ENCODE measurements at places on chromosomes 1 and 21.
A peak's percentile ranks its signal among the peaks of the same experiment; 100 is the strongest.

DNA sequence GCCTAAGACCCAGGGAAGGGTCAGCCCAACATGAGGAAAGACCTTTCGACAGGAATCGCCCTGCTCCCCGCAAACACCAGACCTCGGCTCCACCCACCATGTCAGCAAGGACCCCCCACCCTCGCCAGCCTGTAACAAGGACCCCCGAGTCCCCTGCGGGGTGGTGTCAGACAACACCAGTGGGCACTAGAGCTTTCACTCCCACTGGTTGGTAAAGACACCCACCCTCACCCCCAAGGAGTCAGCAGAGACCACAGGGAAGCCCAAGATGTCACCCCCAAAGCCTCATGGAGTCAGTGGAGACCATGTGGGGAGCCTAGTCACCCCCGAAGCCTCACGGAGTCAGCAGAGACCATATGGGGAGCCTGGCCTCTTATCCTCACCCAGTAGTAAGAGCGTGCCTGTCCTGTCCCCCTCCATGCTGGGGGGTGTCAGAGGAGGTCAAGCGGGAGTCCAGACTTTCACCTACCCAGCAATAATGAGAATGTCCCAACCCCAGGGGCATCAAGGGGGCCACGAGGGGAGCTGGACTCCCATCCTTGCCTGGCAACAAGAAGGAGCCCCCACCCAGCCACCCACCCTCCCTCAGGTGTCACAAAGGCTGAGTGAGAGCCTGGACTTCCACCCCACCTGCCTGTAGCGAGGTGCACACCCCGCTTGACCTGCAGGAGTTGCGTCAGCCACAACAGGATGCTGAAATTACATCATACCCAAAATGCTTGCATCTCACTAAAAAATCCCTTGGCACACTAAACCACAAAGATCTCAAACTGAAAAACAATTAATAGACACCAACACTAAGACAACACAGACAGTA lies 24.8 kb downstream of the SLC19A1 start:
- no peak for DNase-seq

- no peak for DNase-seq
Measured at GRCh38 chr1:43871181-43871910, 62.3 kb upstream of the ARTN start.

- DNase-seq = no peak
Measured at GRCh38 chr1:38803647-38804046, 55.9 kb downstream of the RRAGC start.

- DNase-seq = no peak
Measured at GRCh38 chr1:165543532-165544438, at the start of gene LRRC52. LRRC52 (plus strand) TSS chr1:165544000; CDS start chr1:165544297, 297 bp downstream.

DNA sequence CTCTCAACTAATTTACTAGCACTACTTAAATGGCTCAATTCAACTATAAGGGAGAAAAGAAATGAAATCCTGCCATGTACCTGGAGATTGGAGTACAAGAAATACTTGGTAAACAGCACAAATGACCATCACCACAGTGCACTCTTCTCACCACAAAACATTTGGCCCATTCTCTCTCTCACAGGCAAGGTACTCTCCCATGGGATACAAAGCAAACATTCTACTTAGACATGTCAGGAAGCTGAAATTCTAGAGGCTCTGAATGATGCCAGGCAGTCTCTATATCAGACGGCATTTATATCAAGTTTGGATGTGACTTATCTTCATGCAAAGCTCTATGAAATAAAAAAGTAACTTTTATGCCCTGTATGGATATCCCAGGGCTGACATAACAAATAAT lies 72.5 kb downstream of the DPT start:
- no peak for DNase-seq

GRCh38 chr1:66502086-66502485 lies 31.9 kb upstream of the SGIP1 start:
- DNase-seq = no peak

GRCh38 chr1:158248118-158248517 lies 6.1 kb upstream of the CD1A start:
- DNase-seq = no peak

DNA sequence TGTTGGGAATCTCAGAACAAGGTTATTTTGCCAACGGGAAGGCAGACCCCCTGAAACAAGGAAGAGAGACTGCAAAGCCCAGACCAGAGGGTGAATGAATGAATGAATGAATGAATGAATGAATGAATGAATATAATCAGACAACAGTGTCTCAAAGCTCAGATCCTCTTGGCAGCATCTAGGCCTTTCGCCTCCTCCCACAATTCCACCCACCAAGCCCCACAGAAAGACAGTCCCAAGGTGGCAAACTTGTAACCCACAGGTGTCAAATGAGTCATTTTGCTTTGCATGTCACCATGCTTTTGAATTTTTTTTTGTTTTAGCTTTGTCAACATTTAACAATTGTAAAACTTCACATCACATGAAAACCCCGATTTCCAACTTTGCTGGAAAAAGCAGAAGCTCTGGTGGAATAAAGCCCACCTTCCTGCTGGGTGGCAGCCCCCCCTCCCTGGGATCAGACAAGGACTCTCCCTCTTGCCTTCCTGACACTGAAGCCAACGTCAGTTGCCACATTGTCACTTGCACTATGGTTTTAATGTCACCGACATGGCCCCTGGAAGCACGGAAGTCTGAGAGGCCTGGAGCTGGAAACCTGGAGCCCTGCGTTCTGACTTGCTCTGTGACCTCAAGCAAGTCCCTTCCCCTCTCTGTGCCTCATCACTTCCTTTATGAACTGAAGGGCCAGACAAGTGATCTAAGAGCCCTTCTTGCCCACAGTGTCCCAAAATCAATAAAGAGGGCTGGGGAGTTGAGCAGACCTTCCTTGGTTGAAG lies 134.6 kb upstream of the RUNX3 start:
- no peak for DNase-seq

GRCh38 chr1:181127898-181128453 lies 39.5 kb downstream of the IER5 start:
- DNase-seq = no peak

- DNase-seq = no peak
Measured at GRCh38 chr21:42466700-42467099, 29.3 kb downstream of the RSPH1 start.

DNA sequence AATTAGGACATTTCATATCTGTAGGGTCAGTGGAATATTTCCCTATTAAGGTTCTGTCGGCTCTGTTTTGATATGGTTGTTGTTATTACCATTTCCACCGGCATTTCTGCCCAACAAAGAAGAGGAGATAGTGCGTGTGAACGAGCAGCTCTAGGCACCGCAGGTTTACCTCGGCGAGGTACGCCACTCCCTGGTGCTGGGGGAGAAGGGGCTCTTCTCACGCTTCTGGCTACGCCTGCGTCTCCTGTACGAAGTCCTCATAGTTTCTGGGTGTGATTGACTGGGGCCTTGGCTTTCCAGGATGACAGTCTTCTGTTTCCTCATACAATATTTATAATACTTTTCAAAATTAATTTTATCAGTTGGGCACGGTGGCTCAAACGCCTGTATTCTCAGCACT lies 54.4 kb upstream of the DIP2A start:
- no peak for DNase-seq

GRCh38 chr1:160799641-160800040 lies 3.7 kb downstream of the LY9 start:
- DNase-seq = no peak

DNA sequence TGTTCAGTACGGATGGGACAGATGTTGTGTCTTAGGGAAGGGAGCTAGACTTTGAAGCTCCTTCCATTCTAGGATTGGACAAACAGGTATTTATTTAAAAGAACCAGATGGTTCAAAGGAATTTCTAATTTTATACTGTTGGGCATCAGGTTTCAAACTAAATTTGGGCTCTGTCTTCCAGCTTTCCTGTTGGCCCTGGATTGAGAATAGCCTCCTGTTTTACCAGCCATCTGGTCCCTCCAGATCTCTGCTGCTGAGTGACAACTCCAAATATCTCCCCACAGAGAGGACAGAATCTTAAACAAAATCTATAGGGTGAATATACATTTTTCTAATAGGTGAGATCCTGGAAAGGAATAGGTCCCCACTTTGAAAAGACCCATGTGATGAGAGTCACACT lies 52.5 kb upstream of the CNIH3 start:
- no peak for DNase-seq

DNA sequence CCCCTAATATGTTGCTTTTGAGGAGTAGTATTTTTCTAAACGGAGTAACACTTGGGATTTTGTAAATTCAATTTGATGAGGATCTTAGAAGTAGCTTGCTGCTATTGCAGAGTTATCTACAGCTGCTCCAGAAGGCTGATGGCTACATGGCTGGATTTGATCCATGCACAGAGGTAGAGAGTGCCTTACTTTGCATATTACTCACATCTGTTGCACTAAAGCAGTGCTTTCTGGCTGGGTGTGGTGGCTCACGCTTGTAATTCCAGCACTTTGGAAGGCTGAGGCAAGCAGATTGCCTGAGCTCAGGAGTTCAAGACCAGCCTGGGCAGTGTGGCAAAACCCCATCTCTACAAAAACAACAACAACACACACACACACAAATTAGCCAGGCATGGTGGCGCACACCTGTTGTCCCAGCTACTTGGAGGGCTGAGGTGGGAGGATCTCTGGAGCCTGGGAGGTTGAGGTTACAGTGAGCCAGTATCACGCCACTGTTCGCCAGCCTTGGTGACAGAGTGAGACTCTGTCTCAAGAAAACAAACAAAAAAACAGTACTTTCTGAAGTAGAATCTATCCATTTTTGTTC lies 24.6 kb downstream of the RALGPS2 start:
- no peak for DNase-seq

DNA sequence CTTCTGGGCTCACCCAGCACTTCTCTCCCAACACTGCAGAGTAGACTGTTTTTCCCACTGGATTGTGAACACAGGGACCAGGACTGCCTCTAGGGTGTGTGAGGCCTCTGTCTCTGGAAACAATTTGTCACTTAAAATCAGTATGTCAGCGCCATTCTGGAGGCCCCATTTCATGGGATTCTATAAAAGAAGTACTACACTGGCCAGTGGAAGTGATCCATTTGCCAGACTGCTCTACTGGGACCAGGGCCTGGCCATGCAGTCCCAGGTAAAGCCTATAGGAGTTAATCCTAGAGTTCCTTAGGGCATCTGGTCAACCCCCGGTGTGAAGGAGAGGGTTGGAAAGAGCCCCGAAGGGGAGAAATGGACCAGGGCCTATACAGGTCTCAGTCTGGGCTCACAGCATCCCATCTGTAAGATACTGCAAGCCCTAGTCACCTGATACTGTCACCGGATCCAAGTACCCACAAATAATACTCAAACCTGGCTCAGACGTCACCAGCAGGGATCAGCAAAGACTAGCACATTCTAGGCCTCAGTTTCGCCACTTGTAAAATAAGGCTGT lies 245.0 kb downstream of the FOXD2 start:
- no peak for DNase-seq

- DNase-seq = peak; percentile 87
Measured at GRCh38 chr1:27365372-27366112, 1.2 kb downstream of the MAP3K6 start.

DNA sequence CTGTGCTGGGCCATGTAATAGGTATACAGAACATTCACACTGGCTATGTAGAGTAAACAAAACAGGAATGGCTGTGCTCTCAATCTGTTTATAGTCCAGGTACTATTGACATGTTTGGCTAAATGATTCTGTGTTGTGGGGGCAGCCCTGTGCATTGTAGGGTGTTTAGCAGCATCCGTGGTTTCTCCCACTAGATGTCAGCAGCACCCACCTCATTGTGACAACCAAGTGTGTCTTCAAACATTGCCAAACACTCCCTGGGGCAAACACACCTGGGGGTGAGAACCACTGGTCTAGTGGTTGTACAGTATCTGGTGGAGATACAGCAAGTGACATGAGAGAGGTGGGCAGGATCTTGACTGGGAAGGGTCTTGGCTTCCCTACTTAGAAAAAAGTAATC lies 80.4 kb upstream of the SPATA6 start:
- DNase-seq = no peak

GRCh38 chr1:202954057-202954745 lies 3.9 kb downstream of the ADIPOR1 start:
- no peak for DNase-seq

DNA sequence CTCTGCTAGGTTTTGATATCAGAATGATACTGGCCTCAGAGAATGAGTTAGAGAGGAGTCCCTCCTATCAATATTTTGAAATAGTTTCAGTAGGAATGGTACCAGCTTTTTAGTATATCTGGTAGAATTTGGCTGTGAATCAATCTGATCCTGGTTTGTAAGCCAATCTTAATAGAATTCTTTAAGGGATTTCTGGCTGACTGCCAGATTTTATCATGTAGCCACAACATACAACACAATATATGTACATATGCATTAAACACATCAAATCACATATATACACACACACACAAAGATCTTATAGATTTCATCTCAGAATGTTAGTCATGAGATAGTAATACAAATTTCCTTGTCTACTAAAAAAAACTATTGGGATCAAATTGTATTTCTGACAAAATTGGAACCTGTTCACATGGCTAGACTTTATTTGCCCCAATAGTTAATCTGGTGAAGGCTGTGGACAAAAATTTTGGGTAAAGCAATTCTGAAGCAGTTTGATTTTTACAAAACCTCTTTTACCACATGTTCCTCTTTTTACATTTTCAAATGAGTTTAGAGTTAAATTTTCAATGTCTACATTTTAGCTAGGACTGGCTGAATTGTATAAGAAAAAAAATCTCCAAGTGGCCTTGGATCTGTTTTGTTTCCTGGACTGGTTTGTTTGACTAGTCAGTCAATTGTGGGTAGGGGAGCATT lies 151.7 kb downstream of the FASLG start:
- DNase-seq = no peak

DNA sequence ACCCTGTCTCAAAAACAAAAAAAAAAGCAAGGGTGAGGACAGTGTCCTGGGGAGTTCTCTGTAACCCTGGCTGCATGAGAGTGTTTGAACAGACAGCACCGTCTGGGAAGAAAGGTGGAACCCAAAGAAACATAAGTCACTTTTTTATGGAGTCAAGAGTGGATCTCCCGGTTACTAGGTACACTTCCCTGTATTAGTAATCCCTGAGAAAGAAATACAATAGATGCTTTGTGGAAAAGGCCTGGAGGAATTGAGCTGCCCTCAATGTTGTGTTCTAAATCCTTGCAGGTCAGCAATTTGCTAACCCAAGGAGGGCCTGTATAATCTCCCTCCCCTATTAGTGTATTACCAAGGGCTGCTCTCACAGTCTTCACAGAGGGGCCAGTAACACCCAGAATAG lies 16.6 kb downstream of the DEGS1 start:
- no peak for DNase-seq

- no peak for DNase-seq
Measured at GRCh38 chr1:54138994-54139393, 13.8 kb downstream of the CDCP2 start.

GRCh38 chr1:244022311-244022710 lies 28.8 kb upstream of the ZBTB18 start:
- DNase-seq = no peak

GRCh38 chr1:23392125-23392855 lies 22.7 kb upstream of the ZNF436 start:
- no peak for DNase-seq

DNA sequence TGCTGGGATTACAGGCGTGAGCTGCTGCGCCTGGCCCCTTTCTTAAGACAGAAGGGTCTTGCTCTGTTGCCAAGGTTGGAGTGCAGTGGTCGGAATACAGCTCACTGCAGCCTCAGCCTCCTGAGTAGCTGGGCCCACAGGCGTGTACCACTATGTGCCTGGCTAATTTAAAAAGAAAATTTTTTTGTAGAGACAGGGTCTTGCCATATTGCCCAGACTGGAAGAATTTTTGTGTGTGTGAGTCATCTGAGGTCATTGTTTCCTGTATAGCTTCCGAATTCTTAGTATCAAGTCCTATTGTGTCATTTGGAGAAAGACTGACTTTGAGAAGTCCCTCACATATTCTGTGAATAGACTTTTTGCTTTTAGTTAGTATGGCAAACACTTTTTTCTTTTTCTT lies 4.7 kb downstream of the SZRD1 start:
- no peak for DNase-seq

GRCh38 chr1:214438075-214438474 lies 113.3 kb downstream of the PTPN14 start:
- DNase-seq = no peak
